ENCODE measurements at places on chromosomes 1 and 21.

GRCh38 chr1:73800376-73800775 is 397.6 kb downstream of the LRRIQ3 start:
- DNase-seq: no peak

DNA sequence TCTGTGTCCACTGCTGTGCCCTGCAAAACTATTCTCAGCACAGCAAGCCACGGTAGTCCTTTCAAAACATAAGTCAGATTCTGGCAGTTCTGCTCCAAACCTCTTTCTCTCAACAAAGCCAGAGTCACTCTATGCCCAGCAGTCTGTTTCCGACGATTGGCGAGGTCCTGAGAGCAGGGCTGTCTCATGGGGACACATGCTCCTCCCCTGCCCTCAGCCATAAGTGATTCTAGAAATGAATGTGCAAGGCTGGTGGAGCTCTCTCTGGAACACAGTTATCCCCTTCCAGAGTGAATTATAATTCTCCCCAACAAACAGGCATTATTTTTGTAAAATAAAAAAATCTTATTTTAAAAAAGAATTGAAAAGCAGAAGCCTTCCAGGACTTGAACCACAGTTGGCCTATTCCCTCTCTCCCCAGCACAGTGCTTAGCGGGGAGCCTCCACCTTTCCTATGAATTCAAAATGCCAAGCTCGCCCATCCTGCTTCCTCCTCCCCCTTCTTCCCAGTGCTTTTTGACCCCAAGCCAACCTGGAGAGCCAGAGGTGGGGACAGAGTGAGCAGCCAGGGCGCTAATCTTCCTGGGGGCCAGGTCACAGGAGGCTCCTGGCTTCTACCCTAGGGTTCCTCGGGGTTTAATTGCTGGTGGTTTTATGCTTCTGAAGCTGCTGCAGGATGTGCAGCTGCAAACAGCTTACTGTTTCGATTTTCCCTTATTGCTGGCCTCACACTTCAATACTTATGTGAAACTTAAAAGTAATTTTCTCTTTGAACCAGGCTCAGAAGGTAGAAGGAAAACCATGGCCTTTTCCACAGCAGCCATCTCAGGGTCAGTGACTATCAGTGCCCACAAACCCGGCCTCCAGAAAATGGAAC is 41.1 kb downstream of the KCNJ6 start:
- no peak for DNase-seq

DNA sequence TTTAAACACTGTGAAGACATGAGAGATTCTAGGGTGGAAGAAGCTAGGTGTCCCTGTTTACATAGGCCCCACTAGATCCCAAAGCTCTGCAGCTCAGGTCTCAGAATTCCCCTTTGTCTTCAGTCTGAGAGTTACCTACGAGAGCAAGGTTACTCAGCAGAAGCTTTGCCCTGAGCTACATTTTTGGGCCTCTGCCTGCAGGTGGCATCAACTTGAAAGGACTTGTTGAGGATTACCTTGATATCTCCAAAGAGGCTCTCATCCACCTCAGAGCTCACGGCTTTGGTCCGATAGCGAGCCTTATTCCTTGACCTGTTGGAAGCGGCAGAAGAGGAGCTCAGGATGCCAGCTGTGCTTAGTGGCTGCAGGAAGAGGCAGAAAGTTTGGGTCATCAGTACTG is 7.0 kb downstream of the CFAP45 start:
- no peak for DNase-seq

DNA sequence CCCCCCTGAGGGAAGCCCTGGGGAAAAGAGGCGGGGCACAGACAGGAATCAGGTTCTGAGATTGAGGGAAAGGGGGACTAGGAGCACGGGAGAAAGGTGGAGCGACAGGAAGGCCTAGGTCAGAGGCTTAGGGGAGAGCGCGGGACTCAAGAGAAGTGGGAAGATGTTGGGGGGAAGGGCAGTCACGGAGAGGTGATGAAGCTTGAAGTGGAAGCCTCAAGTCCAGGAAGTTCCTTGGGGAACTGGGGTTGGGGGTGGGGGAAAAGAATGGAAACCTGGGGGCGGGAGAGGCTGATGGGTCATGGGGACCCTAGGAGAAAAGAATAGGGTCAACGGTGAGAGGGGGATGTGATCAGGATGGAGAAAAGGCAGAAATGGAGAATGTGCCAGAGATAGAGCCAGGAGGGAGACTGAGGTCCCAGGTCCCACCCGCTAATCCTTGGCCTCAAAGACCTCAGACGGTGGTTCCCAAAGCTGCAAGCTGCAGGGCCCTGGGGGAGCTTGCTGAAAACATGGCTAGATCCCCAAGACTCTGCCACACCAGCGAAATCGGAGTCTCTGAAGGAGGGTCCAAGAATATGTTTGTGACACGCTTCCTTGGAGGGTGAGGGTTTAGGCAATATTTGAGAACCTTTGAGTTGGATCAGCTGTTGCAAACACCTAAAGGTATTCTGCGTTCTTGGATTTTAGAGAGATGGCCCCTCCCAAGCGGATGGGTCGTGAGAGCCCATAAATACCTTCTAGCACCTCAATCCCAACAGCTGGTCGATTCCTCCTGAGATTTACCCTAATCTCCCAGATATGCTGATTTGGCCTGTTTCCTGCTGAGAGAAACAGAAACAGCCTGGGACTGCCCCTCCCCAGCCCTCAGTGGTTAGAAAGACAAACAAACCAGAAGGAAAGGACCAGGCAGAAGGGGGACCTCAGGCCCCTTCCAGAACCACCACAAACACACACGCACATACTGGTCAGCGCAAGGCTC is 3.6 kb downstream of the C1orf232 start:
- DNase-seq: no peak

DNA sequence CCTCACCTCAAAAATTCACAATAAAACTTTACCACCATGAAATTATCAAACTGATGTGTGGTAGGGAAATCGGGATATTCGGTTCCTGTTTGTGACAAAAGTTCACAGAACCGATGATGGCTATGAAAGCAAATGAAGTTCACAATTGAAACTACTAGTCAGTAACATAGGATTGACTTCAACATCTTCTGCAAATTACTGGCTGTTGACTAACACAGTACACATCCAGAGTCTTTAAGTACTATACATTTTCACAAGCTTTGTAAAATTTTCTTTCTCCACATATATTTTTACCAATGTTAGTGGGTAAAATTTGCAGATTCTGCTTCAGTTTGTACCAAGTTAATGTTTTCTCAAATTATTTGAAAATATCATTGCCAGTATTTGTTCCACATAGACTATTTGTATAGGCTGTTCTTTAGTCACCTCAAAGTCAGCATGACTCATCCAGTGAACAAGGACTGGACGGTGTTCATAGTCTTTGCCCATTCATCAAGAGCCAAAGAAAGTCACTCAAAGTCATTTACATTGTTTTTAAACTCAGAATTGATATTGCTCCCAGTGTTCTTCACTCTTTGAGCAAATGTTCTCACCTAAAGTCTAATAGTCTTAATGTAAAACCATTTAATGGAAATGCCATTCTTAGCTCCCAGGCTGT is 213.4 kb downstream of the USP25 start:
- no peak for DNase-seq

DNA sequence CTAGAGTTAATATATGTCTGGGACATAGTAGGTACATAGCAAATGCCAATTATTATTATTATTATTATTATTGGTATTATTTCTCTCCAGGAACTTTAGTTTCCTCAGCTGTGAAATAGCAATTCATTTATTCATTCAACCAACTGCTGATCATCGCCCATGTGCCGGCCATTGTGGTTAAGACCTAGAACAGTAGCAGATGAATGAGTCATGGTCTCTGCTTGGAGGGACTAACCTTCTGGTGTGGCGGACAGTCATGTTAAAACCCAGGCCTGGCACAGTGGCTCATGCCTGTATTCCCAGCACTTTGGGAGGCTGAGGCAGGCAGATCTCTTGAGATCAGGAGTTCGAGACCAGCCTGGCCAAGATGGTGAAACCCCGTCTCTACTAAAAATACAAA is 23.8 kb upstream of the LDLRAP1 start:
- no peak for DNase-seq

GRCh38 chr1:115793162-115793561 is 24.6 kb upstream of the CASQ2 start:
- no peak for DNase-seq

GRCh38 chr1:68047659-68048026 is 2.8 kb downstream of the DIRAS3 start:
- no peak for DNase-seq

- no peak for DNase-seq
Observed at GRCh38 chr1:106926803-106927582, 129.5 kb upstream of the PRMT6 start.

DNA sequence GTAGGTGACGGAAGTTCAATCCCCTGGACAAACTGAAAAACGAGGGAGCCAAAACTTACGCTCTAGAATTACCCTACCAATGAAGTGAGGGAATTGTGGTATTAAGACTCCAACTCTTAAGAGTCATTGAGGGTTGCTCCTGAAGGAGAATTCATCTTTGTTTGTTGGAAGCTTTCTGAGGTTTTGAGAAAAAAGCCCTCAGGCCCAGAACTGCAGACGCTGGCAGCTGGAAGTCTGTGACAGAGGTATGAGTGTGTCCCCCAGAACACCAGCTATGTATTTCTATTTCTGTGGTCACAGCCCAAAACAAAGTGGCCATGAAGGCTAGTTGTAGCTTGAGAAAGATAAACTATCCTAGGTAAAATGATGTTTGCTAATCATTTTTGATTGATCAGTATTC is 438.8 kb upstream of the B3GALT2 start:
- no peak for DNase-seq

DNA sequence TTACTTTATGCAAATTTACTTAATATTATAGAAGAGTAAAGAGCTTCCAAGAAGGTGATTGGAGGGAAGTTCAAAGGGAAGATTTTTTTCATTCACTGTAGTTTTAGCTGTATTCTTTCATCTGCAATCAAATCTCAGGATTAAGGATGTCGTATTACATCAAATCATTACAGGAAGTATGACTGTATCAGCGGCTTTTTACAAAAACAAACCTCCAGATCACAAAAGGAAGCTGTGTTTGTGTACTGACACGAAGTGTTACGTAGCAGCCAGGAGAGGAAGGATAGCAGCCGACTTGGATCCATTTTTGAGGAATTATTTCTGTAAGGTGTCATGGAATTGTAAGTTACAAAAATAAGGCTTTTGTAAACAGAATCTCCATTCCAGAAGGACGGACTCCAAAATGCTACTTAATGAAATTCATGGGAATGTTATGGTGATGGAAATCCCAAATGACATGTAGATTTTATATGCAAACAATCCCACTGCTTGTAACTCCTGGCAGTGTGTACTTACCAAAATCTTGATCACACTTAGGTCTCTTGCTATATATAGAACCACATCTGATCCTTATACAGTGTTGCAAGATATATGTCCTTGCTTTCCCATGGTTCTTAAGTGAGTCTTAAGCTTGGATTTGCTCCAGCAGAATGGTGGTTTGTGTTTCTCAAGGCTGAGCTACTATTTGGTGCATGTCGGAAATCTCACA is 49.8 kb downstream of the KCNJ15 start:
- no peak for DNase-seq

GRCh38 chr1:73811798-73812197 is 386.2 kb downstream of the LRRIQ3 start:
- no peak for DNase-seq

DNA sequence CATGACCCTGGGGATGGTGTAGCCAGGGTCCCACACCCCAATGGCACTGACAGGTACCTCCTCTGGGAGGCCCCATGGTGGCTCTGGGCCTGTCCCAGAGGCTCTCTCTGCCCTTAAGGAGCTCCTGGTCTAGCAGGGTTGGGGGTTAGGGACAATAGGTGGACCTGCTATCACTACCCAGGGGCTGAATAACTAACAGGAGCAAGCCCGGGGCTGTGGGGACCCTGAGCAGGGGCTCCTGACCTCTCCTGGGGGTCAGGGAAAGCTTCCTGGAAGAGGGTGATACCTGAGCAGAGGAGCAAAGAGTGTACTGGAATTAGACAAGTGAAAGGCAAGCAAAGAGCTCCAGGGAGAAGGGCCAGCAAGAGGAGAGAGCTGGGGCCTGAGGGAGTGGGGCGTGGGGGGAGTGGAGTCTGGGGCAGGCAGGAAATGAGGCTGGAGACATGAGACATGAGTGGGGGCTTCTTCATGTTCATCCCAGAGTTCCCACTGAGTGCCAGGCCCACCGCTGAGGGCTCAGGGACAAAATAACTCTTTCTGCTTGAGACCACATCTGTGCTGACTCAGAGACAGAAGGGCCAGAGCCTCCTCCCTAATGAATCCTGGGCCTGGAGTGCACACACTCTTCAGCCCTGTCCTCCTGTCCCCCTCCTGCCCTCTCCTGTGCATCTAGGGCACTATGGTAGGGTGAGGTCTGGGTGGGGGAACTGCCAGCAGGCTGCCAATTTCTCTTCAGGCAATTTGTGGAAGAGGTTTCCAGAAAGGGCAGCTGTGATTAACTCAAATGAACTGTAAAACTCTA is 517.6 kb downstream of the PTPRU start:
- DNase-seq: no peak

GRCh38 chr1:175270361-175270760 is 77.8 kb upstream of the KIAA0040 start:
- DNase-seq: no peak

DNA sequence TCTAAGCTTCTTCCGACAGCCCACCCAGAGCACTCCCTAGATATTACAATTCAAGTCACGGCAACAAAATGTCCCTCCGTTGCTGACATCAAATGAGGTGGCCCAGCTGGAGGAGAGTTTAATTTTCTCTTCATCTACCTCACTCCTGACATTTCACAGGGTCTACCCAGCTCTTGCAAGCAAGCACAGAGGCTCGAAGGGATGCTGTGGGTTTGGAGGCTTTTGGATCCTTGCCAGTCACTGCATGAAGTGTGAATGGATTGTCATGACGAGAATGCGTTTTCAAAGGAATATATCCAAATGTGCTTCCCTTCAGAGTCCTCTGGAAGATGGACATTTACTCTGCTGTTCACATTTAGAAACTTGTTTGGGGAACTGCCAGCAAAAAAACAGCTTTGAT is 33.5 kb downstream of the CAPN8 start:
- no peak for DNase-seq

- DNase-seq: no peak
Observed at GRCh38 chr21:45129189-45129923, 55.0 kb downstream of the ADARB1 start.

DNA sequence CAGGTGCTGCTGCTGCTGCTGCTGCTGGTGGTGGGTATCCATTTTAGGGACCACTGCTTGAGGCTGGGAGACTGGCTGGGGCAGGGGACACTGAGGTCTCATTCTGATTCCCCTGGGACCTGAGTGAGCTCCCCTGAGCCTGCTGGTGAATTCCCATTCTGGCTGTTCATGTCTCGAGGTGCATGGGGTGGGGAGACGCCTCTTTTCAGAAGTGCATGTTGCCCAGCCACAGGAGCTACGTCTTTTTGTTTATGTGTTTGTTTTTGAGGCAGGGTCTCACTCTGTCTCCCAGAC is 133.4 kb downstream of the RHOU start:
- no peak for DNase-seq

DNA sequence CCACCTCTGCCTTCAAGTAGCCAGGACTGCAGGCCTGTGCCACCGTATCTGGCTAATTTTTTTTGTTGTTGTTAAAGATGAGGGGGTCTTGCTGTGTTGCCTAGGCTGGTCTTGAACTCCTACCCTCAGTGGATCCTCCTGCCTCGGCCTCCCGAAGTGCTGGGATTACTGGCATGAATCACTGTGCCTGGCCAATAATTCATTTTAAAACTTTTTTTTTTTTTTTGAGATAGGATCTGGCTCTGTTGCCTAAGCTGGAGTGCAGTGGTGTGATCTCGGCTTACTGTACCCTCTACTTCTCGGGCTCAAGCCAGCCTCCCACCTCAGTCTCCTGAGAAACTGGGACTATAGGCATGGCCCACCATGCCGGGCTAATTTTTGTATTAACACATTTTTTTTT is 3.5 kb downstream of the CDC73 start:
- DNase-seq: no peak
